ENCODE measurements at places on chromosomes 3 and 15.

- no peak for DNase-seq
Measured at GRCh38 chr3:52196977-52197376, 983 bp upstream of the ALAS1 start.

DNA sequence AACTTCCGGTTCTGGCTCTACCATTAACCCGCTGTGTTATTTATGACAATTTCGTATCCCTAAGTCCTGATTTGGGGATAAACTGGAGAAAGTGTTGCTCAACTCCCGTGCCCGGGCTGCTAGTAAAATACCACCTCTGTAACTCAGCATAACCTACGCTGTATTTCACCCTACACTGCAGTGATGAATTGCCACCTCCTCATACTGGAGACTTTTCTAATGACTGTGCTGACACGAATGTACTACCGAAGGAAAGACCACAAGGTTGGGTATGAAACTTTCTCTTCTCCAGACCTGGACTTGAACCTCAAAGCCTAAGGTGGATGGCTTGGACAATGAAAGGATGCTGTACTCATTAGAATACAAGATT is 16.5 kb downstream of the SLC51A start:
- no peak for DNase-seq

DNA sequence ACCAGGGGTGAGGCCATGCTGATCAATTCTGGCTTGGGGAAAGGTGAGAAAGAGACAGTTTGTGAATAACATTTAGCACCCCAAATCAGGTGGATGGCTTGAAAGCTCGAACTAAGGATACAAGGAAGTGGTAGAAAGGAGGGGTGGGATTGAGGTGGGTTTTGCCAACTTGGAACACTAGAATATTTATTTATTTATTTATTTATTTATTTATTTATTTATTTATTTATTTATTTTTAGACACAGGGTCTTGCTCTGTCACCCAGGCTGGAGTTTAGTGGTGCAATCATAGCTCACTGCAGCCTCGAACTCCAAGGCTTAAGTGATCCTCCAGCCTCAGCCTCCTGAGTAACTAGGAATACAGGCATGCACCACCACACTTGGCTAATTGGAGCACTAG is 31.0 kb upstream of the THSD4 start:
- no peak for DNase-seq

DNA sequence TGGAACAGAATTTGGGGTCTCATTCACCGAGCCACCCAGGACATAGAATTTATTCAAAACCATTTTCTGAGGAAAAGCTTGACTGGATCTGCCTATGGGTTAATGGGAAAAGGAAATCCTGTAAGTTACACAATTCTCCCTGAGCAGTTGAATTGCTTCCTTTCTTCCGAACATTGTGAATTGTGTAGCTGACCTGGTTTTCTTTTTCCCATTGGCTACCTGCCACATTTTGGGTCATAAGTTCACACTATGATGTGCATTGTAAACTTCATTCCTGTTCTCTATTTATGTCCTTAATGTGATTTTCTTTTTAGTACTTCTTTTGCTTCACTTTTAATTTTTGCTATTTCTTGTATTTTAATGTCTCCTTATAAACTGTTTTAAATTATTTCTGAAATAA is 386.0 kb upstream of the LRRC3B start:
- no peak for DNase-seq

DNA sequence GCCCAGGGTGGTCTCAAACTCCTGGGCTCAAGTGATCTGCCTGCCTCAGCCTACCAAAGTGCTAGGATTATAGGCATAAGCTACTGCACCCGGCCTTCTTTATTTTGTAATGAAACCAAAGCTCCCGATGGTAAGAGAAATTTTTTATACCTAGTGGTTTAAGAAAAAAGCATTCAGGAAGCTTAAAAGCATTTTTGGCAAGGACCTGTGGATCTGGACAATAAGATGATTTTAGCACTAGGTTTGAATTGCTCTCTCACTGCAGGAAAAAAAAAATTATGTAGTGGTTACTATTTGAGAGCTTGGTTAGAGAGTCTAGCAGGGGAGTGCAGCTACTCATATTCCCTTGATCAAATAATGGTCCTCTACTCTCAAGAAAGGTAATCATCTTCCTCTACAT is 64.9 kb upstream of the PIK3R4 start:
- DNase-seq = no peak

GRCh38 chr3:137108699-137109440 is 151.1 kb downstream of the IL20RB start:
- no peak for DNase-seq

DNA sequence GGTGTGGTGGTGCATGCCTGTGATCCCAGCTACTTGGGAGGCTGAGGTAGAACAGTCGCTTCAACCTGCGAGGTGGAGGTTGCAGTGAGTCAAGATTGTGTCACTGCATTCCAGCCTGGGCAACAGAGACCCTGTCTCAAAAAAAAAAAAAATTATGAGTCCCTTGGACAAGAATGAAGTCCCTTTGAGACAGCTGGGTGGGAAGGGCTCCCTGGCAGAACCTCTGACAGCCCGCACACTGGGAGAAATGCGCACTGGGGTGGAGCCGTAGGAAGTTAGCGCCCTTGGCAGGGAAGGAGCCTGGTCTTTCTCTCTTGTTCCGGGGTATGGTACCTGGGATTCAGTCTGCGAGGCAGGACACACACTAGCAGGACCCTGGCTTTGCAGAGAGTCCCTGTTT is 51.4 kb downstream of the SLC30A4 start:
- DNase-seq = no peak

DNA sequence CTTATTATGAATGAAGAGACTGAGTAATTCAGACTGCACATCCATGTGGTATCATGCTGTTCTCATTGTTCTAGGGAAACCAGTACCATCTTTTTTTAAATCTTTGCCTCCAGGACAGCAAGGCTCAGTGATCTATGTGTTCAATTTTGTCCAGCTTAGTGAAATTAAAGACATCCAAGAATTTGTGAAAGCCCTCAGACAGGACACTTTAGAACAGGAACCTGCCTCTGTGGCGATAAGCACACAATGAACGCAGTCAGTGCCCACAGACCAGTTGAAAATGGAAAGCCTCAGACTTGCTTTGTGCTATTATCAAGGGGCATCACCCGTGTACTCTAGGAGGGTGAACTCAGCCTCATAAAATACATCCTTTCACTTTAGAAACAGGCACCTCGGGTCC is 20.1 kb downstream of the EID1 start:
- no peak for DNase-seq

Data from stimulated activated CD4-positive, alpha-beta T cell treated with anti-CD3 and anti-CD28 coated beads, Interleukin-15, amount 100 ng/mL, for 1 hour (primary cell).